ENCODE measurements at places on chromosomes 11 and 22.

DNA sequence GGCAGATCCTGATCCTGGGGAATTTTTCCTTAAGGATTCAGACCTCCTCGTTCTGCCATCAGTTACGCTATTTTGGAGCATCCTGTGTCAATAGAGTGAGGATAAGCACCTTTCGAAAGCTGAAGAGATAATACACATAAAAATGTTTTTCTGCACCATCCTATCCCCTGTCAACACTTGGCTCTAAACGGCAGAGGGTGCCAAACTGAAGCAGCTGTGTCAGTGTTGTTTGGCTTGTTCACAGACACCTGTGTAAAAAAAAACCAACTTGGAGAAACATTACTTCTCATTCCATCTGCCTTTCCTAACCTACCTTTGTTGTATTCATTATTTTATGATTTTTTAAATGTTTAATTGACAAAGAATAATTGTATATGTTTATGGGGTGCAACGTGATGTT, 417.0 kb upstream of the DDI1 start:
- DNase-seq: no peak

DNA sequence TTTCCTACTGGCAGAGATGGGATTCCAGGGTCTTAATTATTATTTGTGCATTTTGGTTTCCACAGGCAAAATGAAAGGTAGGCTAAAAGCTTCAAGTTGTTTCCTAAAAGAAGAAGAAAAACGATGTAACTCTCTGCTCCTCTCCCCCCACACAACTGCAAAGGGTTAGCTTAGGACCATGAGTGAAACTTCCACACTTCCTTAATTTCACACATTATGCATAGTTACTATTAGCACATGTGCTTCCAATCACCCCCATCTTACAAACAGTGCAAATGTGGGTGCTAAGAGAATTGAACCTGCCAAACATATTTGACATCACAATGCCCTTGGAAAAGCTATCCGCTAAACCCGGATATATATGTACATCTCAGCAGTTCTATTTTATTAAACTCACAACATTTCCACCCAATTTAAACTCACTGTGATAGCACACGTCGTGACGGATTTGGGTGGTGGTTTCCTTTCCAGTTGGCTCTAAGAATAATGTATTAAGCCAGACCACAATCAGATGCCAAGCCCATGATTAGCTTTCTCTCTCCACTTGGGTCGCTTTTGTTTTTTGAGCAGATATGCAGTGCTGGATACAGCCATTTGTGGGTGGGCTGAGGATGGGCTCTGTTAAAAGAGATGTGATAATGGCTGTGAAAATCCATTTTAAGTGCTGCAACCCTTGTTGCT, 245.0 kb upstream of the POU2AF2 start:
- DNase-seq: no peak

GRCh38 chr11:9957072-9957471, 293.2 kb downstream of the SWAP70 start:
- DNase-seq: no peak

- no peak for DNase-seq
Measured at GRCh38 chr11:124946735-124947141, 7.3 kb upstream of the CCDC15 start.

DNA sequence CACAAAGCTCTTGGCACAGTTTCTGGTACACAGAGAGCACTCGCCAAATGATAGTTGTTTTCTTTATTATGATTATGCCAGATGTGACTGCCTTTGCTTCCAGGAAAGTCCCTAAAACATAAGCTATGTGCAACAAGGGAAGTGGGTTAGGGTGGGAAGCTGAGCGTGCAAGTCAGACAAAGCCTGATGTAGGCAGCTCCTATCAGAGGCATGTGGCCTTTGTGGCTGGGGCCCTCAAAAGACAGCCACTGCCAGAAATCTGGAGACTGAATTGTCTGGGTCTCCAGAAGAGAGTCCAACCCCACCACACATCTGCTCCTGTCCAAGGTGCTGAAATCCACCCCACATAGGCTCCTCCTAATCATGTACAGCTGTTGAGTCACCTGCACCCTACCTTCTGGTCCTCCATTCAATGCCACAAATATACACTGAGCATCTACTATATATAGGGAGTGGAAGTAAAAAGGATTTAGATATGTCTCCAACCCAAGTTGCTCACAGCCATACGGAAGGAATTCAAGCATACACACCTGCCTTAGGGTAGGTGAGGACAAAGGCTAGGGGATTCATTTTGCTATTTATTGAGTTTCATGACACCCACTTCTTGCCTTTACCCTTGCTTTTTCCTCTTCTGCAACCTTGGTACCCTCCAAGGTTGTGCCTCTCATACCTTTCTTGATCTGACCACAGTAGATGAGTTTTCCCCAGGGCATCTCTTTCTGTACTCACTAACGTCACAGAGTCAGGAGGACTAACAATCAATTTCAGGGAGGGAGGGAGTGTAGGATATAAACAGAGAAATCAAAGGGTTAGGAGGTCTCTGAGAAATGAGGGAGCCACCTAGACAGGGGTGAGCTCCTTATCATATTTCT, 12.4 kb downstream of the SEC14L3 start:
- peak; percentile 15 for DNase-seq

DNA sequence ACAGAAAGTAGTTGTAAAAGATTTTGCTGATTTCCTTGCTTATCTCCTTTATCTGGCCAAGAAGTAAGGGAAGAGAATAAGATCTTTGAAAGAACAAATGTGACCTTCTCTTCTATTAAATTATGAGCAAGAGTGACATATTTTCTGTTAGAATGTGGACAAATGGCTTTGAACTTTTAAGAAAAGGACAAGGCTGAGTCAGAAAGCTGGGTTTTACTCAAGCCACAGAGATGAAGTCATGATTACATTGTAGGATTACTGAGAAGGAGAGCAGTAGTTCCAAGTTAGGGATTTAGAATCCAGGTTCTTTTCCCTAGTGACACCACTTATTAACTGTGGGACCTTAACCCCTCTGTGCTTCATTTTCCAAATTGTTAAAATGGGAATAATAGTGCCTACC, 13.5 kb downstream of the CCDC90B start:
- no peak for DNase-seq

DNA sequence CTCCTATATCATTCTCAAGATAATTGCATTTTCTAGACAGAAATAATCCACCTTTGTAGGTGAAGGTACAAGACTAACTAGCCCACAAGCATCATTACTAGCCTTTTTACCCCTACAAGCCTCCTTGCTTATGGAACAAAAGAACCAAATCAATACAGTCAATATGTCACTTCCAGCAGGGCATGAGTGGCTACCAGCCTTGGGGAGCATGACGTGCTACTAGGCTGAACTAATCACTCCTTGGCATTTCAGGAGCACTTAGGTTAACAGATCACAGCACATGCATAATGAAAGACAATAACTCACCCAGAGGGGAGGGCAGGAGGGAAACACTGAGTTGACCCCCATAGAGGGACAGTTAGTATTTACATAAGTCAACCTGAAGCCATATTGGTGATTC, 2.7 kb downstream of the DRD2 start:
- no peak for DNase-seq
